ENCODE measurements at places on chromosomes 13 and 19.

GRCh38 chr13:21670006-21670882, 629 bp upstream of the FGF9 start:
- DNase-seq = peak; percentile 80

DNA sequence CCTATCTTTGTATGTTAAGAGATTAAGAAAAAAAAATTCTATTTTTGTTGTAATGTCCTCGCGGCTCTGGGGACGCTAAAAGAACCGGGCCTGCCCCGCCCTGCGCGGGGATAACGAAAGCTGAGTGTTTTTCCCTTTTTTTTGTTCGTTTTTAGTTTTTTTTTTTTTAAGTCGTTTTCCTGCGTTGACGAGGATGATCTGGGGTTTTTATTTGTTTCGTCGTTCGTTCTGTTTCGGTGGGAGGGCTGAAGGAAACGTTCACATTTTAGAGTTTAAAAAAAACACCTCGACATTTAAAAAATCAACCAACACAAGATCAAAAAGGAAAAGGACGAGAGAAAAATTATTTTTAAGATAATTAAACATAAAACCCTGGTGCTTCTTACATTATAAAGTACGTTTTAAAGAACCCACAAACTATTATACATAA, 5.6 kb downstream of the LYL1 start:
- no peak for DNase-seq

DNA sequence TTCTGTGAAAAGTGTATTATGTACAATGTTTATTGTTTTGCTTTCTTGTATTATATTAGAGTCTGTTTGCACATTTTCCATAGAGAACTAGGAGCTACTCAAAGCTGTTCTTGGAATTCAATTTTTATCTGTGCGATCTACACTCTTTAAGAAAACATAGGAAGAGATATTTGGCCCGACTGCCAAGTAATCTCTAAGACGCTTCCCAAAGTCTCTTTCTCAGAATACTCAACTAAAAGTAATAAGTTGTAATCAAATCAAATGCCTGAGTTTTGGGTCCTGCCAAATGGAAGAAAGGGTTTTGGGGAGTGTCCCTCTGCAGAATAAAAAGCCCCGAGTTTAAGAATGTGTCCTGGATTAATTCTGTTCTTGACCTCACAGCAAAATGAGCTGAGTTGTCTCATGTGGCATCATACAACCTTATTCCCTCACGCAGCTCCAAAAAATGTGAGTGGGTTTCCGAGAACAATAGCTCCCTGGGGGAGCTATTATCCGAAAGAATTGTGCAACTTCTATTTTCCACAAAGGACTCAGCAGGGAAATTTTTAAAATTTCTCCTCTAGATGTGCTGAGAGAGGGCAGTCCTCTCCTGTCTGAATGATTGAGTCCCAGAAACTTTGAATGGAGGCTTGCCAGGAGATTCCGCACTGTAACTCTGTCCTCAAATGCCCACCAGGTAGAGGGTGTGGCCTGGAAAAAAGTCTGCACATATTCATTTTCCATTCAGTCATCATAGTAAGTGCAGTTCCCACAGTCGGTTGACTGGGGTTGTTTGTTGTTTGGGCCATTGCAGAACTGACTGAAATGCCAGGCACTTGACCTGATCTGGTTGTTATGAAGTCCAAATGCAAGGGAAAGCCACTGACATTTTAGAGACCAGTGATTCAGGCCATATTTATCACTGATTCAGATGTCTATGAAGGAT, 280.0 kb upstream of the SOX21 start:
- no peak for DNase-seq

- no peak for DNase-seq
Measured at GRCh38 chr13:41401366-41401765, 56.0 kb upstream of the RGCC start.

GRCh38 chr13:42740753-42741152, 40.6 kb upstream of the FAM216B start:
- no peak for DNase-seq

GRCh38 chr13:30841154-30841553, 64.9 kb upstream of the MEDAG start:
- DNase-seq = no peak

GRCh38 chr13:43472339-43472738, 314.4 kb downstream of the ENOX1 start:
- DNase-seq = no peak

GRCh38 chr19:14632286-14632685, 42.4 kb downstream of the ADGRE3 start:
- no peak for DNase-seq

- no peak for DNase-seq
Measured at GRCh38 chr19:18161636-18162002, 8.7 kb downstream of the PIK3R2 start.

GRCh38 chr19:29311191-29311790, 98.3 kb upstream of the UQCRFS1 start:
- no peak for DNase-seq

DNA sequence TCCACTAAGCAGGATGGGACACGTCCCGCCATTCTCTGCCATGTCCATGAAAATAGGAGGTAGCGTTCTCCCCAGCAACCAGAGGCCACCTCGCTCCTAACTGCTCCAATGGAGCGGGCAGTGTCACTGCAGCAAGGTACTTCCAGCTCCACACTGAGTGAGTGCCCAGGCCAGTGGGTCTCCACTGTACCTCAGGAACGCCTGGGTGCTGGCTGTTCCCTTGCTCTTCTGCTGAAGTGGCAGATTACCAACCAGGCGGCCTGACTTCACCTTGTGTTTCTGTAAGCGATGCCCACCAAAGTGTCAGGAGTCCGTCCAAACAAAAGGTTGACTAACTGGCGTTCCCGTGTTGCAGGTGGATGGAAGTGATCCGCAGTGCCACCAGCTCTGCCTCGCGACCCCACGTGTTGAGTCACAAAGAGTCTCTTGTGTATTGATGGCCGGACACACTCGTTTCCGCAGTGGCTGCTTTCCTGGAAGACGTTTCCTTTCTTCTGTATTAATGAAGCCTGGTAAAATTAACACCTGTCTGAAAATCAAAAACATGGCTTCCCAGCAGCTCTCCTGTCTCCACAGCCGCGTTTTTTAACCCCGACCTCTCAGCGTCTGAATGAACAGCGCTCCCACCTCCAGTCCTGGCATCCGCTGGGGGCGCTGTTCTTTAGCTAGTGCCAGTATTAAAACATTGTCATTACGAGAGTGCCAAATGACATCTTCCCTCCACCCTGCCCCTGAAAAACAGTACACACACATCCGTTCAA, 128.8 kb downstream of the STK24 start:
- DNase-seq = no peak

DNA sequence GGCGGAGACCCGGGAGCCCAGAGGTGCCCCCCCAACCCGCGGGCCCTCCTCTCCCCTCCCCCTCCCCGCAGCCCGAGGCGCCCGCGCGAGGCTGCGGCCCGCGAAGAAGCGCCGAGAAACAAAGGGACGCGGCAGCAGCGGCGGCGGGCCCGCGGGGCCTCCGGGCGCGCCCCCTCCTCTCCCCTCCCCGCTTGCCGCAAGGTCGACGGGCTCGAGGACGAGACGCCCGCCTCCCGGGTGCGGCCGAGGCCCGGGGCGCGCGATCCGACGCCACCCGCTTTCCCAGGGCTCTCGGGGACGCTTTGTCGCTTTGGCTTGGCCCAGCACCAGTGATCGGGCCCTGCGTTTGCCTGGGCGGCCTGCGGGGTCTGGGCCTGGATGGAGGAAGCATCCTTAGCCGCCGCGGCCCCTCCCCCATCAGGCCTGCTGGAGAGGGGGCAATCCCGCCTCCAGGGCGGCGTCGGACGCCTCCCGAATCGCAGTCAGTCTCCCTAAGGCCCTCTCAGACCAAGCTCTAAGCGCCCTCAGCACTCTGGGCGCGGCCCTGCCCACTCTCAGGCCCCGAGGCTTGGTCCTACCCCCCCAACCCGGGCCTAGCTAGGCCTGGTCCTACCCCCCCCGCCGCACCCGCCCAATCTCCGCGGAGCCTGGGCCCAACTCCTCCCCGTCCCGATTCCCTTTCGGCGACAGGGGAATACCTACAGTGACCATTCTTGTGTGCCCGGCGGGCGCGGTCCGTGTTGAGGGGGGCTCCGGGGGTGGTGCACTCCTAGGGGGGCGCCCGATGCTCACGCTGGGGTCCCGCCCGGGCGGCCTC, 740 bp downstream of the ELAVL3 start:
- DNase-seq = no peak

- DNase-seq = no peak
Measured at GRCh38 chr13:113629866-113630265, 28.1 kb downstream of the ATP4B start.

- no peak for DNase-seq
Measured at GRCh38 chr13:20869540-20869939, 33.0 kb downstream of the XPO4 start.

DNA sequence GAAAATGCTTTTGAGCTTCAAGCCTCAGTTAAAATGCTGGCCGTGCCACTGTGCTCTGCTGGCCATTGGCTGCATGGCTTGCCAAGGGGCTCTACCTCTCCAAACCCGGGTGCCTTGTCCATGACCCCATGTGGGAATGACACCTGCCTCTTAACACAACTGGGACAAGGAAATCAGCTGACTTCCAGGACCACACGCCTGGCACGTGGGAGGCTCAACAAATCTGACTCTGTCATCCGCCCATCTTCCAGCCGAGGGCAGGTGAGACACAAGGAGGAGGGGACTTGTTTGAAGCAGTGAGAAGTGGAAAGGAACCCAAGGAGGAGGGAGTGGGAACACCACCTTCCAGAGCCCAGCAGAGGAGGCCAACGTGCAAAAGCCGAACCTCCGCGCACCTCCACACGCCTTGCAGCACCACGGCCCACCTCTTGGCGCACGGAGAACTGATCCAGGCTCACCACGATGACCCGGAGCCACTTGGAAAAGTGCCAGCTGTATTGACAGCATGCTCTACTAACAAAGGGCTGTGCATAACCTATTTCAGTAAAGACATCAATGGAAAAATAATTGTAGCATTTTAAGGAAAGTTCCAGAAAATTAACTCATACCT, 38.3 kb downstream of the COL4A1 start:
- DNase-seq = no peak

DNA sequence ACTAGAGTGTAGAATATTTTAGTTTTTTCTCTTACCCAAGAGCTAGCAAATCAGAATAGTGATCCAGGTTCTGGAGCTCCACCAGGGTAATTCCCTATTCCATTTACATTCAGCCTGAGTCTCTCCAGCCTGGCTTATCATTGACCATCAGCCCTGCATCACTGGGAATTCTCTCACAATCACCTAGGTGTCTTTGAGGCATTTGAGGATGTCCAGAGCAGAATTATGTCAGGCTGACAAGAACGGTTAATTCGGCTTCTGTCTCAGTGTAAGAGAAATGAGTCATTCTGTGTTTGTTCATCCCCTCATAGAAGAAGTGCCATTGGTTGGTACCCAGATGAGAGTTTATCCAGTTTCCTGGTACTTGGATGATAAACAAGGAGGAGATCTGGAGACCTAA, 180.5 kb downstream of the ZNF737 start:
- no peak for DNase-seq

DNA sequence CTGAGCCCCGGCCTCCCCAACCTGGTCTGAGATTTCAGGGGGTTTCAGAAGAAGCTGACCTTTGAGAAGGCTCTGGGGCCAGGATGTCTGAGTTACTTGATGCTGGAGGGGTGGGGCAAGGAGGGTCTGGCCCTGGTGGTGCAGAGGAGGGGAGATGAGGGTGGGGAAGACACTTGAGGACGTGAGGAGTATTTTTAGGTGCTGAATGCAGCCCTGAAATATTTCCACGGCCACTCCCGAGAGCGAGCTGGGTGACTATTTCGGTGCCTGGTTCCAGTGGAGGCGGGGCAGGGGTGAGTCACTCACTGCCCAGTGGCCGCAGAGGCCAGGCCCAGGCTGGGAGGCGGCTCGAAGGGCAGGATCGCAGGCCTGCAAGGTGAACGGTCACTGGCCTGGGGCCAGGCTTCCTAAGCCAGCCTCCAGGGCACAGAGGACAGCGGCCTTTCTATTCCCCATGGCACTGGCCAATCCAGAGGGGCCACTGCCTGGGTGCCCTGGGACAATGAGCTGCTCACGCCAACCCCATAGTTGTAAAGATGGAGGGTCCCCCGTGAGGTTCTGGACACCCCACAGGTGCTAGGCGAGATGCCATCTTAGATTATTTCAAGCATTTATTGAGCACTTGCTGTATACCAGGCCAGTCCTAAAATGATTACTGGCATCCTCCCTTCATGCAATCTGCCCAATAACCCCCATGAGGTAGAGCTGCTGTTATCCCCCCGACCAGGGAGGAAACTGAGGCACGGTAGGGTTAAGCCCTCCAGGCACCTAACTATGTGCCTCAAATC, 19.7 kb upstream of the JUND start:
- DNase-seq = no peak

Measured in type B pancreatic cell (in vitro differentiated cells).